Smooth muscle cell of the brain vasculature (primary cell): ENCODE measurements at places on chromosomes 7 and 10.

DNA sequence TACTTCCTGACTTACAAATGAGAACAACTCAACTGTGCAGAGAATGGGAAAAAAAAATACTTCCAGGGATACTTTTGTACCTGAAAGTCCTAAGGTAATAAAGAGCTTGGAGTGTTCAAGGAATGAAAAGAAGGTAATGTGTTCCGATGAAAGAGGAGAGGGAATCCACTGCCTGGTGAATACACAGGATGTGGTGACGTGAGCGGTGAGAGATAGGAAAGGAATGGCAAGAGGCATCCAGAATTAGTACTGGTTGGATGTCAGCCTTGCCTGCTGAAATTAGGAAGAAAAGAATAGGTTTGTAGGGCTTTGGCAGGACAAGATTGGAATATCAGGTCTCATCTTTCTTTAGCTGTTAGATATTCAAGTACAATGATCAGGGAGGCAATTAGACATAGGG lies 347.7 kb downstream of the POM121L12 start:
- no peak for DNase-seq

DNA sequence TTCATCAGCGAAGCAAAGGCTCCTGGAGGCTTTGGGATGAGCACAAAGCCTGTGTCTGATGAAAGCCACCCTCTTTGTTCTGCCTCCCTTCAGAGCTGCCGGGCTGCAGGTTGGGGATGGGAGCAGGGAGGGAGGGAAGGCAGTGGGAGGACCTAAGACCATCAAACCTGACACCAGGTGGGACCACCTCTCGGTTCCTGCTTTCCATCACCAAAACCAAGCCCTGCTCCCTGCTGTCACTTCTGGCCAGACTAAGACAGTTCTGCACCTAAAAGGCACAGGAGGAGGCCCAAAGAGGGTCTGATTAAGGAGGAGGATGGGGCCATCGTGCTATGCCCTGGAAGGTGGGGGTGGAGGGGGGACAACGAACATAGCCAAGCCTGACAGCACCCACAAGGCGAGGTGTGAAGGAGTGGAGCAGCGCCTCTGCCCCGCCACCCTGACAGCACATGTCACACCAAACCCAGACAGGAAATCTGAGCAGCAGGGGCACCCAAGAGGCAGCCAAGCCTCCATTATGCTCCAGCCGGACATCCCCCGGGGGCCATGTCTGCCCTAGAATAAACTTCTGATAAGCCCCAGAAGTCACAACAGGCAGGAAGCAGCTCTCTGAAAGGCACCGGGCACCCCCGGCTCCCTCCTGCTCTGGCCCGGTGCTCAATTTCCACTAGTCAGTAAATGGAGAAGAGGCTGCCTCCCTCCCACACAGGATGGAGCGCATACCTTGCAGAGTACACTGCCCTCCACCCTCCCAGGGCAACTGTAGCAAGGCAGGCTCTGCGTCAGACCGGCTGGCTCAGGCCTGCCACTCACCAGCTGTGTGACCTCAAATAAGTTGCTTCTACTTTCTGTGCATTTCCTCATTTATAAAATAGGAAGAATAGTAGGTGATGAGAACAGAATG lies 48.9 kb downstream of the DLG5 start:
- DNase-seq = peak; percentile 29

DNA sequence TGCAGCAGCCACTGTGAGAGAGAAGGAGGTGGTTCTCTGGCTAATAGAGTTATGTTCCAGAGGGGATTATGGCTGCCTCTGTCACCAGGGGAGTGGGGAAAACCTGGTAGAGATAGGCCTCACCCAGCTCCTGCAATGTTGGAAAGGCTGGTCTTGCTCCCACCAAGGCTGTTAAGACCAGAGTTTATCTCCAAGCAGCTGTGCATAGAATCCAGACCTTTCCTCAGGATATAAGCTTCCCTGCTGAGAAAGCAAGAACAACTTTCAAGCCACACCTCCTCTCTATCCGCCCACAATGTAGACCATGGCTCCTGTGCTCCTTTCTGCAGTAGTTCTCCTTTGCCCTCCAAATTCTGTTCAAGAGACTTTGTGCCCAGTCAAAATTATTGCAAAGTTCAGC lies 1375.4 kb downstream of the REEP3 start:
- DNase-seq = no peak

DNA sequence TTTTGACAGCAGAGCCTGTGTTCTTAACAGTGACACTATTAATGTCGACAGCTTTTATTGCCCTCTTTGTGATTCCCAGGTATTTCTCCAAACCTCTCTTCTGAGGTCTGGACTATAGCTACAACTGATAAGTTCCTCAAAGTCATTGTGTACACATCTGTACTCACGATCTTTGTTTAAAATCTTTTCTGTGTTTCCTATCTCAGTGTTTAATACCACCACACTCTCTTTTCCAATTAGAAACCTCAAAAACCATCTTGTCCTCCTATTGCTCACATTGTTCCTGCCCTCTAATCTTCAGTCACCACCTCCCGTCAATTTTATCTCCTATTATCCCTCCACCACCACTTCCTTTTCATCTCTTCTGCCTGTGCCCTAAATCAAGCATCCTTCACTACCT lies 12.9 kb upstream of the WASL start:
- DNase-seq = no peak

- no peak for DNase-seq
Measured at GRCh38 chr7:151298765-151299164, 42.8 kb upstream of the NUB1 start.

DNA sequence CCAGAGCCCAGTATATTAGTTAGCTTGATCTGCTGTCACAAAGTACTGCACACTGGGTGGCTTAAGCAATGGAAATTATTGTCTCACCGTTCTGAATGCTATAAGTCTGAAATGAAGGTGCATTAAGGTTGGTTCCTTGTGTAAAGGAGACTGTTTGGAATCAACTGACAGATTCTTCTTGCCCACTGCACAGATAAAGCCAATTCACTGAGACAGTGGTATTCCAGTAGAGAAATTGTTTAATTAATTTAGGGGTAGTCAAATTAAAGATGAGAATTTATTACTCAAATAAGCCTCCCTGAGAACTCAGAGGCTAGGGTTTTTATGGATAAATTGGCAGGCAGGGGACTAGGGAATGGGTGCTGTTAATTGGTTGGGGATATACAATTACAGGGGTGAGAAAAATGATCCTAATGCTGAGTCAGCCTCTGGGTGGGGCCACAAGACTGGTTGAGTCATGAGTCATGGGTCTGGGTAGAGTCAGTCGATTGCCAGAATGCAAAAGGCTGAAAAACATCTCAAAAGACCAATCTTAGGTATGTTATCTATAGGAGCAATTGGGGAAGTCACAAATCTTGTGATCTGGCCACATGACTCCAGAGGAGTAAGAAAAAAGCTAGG lies 23.5 kb upstream of the SAMD9L start:
- no peak for DNase-seq

DNA sequence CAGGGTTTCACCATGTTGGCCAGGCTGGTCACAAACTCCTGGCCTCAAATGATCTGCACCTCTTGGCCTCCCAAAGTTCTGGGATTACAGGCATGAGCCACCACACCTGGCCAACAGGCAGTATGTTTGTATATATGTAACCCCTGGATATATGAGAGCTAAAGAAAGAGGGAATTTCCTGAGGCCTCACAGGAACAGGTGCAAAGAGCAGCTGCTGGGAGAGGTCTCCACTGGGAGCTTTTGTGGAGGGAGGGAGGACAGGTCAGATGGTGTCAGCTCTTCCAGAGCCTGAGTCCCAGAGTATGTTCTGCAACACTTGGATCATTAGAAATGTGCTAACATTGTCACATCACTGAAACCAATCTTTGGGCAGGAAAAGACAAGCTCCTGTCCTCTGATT lies 110.1 kb upstream of the KIF5B start:
- no peak for DNase-seq

DNA sequence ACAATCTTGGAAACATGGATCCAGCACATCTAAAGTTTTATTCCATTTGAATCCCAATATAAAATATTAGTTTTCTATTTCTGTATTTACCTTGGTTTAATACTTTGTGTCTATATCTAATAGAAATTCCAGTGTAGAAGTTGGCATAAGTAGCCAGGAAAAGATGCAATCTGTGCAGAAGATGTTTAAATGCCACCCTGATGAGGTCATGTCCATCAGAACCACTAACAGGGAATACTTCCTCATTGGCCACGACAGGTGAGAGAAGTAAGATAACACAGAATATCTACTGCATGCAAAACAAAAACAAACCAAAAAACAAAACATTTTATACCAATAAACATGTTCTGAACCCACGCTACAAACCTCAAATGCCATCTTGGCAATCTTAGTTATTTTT lies 15.7 kb downstream of the PLEKHS1 start:
- DNase-seq = no peak

- DNase-seq = no peak
Measured at GRCh38 chr10:42491001-42491592, 147.3 kb downstream of the ZNF33B start.

DNA sequence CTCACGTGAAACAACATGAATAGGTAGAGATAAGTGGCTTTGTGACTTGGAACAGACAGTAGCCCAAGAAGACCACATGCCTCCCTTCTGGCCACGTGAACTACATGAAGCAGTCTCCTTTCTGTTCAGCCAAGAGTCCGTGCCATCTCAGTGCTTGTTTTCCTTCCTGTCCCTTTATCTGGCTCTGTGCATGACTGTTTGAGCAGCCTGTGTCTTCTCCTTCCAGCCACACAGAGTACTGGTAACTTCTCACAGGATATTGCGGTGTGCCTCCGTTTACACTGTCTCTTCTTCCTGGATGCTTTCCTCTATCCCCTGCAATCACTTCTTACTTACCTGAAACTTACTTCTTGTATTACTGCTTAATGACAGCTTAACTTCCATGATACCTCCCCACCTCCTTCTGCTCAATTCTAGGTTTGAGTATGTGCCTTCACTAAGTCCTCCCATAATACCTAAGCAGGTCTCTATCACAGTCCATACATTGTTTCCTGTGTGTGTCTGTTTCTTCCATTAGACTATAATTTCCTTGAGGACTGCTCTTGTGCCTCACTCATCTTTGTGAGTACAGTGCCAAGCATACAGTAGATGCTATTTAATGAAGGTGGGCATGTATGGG lies 748.7 kb downstream of the AUTS2 start:
- no peak for DNase-seq

DNA sequence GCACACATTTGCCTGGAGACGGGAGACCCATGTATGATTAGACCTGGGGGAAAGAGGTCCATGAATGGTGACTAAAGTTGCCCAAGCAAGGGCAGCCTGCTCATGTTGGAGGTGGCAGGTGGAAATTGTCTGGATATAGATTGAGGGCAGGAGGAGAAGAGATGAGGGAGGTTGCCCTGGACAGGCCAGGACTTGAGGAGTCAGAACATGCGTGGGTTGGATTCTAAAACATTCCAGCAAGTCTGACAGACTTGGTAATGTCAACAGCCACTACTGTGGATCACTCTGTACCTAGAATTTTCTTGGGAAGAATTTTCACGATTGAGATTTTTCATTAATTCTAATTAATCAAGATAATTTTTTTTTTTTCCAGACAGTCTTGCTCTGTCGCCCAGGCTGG lies 19.1 kb upstream of the SVOPL start:
- no peak for DNase-seq

GRCh38 chr10:8424555-8425211 lies 370.2 kb downstream of the GATA3 start:
- DNase-seq = no peak

DNA sequence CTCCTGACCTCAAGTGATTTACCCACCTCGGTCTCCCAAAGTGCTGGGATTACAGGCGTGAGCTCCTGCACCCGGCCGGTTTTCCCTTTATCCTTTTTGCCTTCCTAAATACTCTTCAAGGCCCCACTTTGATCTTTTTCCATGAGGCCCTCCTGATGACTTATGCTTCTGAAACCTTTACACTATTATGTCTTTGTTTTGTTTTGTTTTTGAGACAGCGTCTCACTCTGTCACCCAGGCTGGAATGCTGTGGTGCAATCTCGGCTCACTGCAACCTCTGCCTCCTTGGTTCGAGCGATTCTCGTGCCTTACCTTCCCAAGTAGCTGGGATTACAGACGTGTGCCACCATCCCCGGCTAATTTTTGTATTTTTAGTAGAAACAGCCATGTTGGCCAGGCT lies 3.8 kb downstream of the STMP1 start:
- DNase-seq = no peak

- no peak for DNase-seq
Measured at GRCh38 chr10:126611303-126611702, 59.2 kb downstream of the C10orf90 start.

GRCh38 chr10:14413523-14413922 lies 82.8 kb upstream of the FRMD4A start:
- DNase-seq = no peak

- DNase-seq = no peak
Measured at GRCh38 chr10:116055252-116055916, 217.6 kb downstream of the GFRA1 start.

GRCh38 chr7:78702770-78703169 lies 750.7 kb downstream of the MAGI2 start:
- peak; percentile 47 for DNase-seq

DNA sequence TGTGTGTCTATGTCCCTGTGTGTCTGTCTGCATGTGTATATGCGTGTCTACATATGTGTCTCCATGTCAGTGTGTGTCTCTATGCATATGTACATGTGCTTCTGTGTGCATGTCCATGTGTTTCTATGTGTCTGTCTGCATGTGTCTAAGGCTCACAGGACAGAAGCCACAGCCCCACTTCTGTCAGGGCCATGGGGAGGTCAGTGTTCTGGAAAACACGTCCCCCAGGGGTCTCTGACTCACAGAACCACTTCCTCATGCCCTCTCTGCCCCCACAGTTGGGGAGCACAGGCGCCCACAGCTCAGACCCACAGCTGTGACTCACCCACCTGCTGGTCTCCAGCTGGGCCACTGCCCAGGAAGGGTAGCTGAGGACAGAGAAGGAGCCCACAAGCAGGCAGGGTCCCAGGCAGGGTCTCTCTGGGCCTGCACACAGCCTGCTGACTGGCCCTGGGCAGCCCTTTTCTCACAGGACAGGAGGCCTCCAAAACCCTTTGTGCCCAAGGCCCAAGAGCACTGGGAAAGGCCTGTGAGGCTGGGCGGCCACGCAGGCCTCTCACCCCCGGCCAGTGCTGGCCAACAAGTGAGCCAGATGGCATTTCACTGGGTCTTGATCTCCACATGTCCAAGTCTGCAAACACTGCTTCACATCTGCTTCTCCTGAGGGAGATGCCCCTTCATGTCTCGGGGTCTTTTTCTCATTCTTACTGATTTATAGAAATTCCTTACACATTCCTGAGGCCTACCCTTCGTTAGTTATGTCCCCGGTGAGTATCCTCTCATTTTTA lies 102.9 kb upstream of the FAM20C start:
- DNase-seq = peak; percentile 69

DNA sequence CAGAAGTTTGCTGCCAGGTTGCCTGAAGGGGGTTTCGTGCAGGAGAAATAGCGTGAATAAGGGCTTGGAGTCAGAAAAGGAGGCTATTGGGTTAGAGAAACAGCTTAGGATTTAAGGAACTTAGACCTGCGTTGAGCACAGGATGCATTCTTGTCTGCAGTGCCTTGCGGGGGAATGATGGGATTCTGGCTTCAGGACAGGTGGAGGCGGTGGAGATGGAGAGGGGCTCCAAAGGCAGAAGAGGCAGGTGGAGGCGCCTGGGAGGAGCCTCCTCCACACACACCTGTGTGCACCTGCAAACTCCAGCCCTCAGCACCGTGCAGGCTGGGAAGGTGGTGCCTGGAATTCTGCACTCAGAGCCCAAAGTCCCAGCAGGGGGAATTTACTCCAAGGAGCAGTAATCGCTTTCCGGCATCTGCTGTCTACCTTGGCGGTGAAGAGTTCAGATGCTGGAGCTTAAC lies 1.8 kb downstream of the CLIP2 start:
- DNase-seq = no peak

GRCh38 chr7:27897441-27897847 lies 157.5 kb downstream of the TAX1BP1 start:
- no peak for DNase-seq

- no peak for DNase-seq
Measured at GRCh38 chr7:35780070-35780469, 20.8 kb upstream of the SEPTIN7 start.

- DNase-seq = no peak
Measured at GRCh38 chr7:920351-921070, 34.0 kb downstream of the ADAP1 start.
